Stimulated activated CD8-positive, alpha-beta memory T cell treated with anti-CD3 and anti-CD28 coated beads, Interleukin-4, amount 100 ng/mL, for 24 hours (primary cell): ENCODE measurements at places on chromosomes 5 and 9.

GRCh38 chr9:133666845-133667244, 30.7 kb downstream of the DBH start:
- no peak for DNase-seq

- DNase-seq: no peak
Measured at GRCh38 chr5:148532969-148533670, 121.2 kb downstream of the HTR4 start.

- no peak for DNase-seq
Measured at GRCh38 chr5:177330991-177331842, 19.5 kb upstream of the MXD3 start.

GRCh38 chr9:68981789-68982188, 32.1 kb downstream of the PRKACG start:
- DNase-seq: no peak

GRCh38 chr5:37248421-37248969, 681 bp downstream of the CPLANE1 start:
- no peak for DNase-seq

- no peak for DNase-seq
Measured at GRCh38 chr5:146107901-146108300, 2.5 kb upstream of the PLAC8L1 start.

DNA sequence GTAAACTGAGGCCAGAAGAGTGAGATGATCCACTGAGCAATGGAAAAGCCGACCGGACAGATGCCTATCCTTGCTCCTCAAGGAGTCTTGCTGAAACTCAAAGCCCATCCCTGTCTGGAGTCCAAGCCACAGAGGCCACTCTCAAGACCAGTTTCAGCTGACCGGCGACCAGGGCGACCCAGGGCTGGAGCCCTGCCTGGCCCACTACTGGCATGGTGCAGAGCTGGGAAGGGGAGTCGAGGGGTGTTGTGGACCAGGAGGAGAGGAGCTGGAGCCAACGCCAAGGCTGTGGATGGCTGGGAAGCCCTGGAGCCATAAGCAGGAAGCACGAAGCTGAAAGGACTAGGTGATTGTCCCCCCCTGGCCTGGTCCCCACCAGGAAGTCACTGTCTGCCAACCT, 22.1 kb downstream of the FAM163B start:
- DNase-seq: no peak

DNA sequence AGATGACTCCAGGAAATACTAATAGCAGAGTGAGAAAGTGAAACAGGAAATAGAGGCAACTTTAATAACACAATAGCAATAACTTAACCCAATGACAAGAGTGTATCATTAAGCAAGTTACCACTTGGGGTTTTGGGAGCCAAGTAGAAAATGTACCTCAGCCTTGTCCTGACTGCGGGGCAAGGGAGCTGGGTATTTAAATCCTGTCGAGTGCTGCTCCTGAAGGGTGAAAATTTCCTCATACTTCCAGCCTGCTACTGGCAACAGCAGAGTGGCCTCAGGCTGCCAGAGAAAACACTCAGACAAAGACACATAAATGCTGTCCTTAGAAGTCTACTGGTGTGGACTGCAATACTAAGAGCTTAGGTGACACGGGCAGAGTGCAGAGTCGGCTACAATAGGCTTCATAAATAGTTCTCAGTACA, 112.5 kb upstream of the EMB start:
- no peak for DNase-seq

DNA sequence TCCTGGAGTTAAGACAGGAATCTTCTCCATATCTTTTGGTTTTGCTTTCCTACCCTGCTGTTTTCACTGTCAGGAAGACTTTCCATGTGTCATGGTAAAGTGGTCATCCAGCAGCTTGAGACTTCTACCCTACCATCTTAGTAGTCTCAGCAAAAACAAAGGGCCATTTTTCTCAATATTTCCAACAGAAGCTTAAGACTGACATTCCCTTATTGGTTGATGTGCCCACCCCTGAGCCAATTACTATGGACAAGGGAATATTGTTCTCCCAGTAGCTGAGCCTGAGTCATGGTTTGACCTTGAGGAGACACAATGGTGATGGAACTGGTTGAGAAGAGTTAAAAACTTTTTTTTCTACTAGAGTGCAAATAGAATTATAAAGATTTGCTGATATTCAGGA, 105.6 kb downstream of the CSNK1G3 start:
- no peak for DNase-seq

- DNase-seq: no peak
Measured at GRCh38 chr5:107324071-107324470, 346.7 kb downstream of the EFNA5 start.

GRCh38 chr9:123454361-123454760, 98.4 kb downstream of the CRB2 start:
- no peak for DNase-seq

GRCh38 chr9:6915635-6916034, 157.9 kb downstream of the KDM4C start:
- no peak for DNase-seq

- no peak for DNase-seq
Measured at GRCh38 chr5:126801174-126801991, 24.4 kb downstream of the LMNB1 start.

GRCh38 chr9:34884747-34885189, 73.3 kb upstream of the PHF24 start:
- DNase-seq: peak; percentile 4
